ENCODE measurements at places on chromosomes 2 and 18.

DNA sequence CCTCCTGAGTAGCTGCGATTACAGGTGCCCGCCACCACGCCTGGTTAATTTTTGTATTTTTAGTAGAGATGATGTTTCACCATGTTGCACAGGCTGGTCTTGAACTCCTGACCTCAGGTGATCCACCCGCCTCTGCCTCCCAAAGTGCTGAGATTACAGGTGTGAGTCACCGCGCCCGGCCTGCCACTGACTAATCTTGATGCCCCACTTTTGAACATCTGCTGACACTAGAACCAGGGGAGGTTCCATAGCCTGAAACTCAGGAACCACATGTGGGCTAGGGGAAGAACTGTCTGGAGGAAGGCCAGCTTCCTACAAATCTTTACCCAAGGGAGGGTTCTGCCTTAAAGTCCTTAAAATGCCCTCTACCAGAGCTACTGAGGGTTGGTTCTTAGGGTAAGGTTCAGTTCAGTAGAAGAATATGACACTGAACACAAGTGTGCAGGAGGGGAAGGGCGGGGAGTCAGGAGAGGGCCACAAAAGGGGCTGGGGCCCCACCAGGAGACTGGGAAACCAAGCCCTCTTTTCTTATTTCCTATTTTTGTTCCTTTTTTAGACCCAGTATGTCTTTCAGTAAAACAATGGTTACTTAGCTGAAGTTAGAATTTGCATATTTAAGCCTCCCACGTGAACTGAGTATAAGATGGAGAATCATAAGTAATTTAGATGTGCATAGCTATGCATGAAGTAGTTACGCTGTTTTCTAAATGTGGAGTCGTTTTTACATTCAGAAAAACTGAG, 6.3 kb upstream of the RAB31 start:
- no peak for DNase-seq

- DNase-seq: no peak
These were observed 194.0 kb downstream of the DYSF start for GRCh38 chr2:71647356-71647755.

DNA sequence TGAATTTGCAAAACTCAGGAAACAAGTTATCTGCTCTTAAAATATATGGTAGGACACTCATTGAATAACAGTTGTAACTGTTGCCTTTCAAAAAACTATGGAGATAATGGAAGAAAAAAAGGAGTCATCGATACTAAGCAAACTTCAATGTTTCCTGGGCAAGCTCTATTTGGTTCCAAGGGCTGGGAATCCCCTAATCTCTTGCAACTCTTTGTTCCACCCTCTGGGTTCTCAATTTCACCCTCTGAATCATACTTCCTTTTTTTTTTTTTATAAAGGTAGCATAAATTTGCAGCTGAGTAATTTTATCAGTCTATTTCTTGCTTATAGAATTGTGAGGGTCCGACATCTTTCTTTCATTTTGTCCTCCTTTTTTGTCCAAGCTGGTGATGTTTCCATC, 36.7 kb downstream of the SLC9A4 start:
- no peak for DNase-seq

DNA sequence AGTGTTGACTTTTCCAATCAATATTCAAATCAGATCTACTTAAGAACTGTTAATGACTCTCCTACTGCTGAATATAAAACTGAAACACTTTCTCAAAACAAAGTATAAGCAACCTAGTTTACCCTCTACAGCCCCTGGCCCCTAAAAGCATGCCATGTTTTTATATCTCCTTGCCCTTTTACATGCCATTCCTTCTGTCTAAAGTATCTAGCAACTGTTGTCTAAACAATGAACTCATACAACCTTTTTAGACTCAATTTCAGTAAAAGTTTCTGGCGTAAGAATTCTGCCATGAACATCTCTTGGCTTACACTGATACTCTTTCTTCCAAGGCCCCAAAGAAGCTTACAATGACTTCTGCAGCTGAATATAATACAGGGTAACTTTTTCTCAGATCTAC, 47.8 kb upstream of the GPR75 start:
- DNase-seq: no peak

- no peak for DNase-seq
These were observed 59.6 kb downstream of the VIL1 start for GRCh38 chr2:218478544-218478943.

DNA sequence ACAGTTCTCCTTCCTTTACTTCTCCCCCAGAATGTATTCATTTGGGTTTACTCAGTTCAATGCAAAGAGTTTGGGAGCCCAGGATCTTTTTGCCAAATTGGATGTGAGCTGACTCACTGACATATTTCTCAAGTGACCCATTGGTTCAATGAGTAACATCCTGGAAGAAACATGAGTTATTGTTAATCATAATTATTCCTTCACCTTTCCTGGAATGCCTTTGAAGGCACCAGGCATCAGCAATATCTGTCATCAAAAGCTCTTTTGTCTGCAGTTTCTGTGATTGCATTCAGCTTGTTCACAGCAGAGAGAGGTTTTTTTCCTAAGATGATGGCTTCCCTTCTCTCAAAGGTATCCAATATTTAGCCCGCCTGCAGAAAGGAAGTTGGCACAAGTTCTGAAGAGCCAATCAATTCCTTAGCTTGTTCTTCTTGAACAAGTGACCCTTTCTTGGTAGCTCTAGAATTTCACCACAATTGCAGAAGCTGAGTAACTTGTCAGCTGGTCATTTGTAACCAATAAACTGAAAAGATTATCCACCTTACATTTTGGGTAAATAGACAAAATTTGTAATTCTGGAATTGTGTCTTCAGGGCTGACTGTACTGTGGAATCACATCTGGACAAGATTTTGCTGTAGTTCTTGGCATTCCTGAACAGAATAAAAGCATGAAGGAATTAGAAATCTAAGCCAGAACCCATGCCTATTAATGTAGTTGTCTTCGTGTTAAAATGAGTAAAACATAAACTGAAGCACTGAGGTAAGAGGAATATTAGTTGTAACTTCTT, 72.2 kb upstream of the TMEM17 start:
- no peak for DNase-seq

GRCh38 chr2:20648831-20649230, 2.1 kb downstream of the HS1BP3 start:
- DNase-seq: no peak

DNA sequence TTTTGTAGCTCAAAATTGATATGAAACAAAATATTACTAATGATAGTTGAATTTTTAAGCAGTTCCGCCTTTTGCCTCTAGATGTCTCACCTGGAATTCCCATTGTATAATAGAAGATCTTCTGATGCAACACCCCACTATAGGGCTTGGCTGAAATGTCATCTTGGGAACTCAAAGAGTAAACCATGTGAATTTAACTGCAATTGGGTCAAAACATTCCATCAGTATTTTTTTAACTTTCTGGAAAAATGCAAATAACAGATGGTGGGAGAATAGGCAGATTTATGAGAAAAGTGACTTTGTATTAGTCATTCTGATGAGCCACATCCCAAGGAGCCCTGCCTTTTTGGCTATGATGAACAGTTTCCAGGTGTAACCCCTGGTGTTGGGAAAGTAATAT, 489.9 kb downstream of the NYAP2 start:
- peak; percentile 23 for DNase-seq

DNA sequence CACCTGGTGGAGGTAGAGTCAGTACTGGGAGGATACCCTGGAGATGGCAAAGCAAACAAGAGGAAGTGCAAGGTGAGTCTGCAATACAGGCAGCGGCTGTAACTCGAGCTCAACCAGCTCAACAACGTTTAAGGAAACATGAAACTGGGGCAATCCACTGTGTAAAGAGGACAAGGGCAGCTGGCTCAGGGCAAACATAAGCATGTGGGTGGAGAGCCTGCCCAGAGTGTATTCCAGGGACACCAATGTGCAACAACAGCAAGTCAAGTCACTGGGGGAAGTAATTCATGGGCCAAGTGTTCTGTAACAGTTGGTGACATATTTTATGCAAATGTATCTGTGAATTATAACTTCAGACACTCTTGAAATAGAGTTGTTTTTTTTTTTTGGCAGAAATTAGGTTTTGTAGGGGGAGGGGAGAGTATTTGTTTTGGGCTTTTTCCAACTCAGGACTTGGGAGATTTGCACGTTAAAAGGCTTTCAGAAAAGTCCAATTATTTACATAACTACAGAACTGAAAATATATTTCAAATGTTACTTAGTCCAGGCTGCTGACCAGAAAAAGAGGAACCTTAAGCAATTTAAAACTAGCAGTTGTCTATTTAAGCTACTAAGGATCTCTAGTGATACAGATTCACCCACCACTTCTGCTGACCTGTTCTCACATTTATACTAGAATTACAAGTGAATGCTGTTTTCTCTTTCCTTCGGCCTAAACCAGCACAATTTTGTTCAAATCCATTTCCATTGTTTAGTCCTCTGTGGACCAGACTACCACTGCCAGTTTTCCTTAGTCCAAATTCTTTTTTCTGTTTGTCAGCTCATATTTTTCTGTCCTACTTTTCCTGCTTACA, 18.6 kb downstream of the NRXN1 start:
- no peak for DNase-seq

- DNase-seq: peak; percentile 95
These were observed 86.3 kb upstream of the NPAS2 start for GRCh38 chr2:100733391-100734187.

DNA sequence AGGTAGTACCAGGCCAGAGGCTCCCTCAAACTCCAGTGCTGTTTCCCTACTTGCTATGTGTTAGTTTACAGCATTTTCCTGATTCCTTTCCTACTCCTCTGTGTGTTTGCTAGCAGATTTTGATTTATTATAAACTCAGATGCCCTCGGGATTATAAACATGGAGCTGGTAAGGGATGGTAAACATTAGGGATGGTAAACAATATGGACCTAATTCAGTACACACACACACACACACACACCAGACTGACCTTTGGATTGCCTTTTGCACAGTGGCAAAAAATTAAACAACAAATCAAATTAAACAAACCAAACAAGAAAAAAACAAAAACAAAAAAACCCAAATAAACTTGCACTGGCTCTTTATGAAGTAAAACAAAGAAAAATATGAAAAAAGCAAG, 55.4 kb upstream of the ACVR1 start:
- DNase-seq: no peak

- DNase-seq: peak; percentile 81
These were observed 80.4 kb downstream of the EPB41L3 start for GRCh38 chr18:5463390-5463789.

DNA sequence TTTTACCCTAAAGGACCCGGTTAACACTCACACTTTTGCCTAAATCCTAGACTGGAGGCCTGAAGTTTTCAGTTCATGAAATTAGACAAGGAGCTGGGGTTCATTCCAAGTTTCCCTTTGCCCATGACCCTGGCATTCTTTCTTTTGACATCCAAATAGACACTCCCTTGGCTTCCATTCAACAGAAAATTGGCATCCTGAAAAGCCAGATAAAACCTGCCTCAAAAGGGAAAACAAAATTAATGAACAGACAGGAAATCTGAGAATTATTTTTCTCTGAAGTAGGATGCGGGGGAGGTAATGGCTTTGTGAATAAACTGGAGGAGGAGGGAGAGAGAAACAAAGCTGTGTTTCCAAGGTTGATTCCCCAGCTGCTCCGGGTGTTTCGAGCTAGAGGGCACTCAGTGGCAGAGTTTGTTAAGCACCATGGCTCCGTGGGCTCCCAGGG, 41.0 kb downstream of the SPP2 start:
- DNase-seq: no peak

- no peak for DNase-seq
These were observed 32.3 kb downstream of the STEAP3 start for GRCh38 chr2:119255760-119256581.

DNA sequence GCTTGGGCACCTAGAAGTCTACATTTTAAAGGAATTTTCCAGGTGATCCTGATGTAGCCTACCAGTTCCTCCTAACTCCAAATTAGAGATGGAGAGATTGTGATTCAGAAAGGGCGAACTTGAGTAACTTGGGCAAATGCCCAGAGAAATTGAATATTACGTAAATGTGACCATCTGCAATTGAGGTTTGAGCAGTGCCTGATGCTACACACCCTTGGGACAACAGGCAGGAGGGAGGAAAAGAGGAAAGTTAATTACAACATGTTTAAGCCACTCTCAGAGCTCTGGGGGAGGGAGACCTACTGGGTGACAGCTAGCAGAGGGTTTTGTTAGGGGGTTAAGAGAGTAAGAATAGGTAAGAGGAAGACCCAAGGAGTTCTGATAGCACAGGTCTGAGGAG, 208.9 kb downstream of the LPIN1 start:
- DNase-seq: peak; percentile 36

DNA sequence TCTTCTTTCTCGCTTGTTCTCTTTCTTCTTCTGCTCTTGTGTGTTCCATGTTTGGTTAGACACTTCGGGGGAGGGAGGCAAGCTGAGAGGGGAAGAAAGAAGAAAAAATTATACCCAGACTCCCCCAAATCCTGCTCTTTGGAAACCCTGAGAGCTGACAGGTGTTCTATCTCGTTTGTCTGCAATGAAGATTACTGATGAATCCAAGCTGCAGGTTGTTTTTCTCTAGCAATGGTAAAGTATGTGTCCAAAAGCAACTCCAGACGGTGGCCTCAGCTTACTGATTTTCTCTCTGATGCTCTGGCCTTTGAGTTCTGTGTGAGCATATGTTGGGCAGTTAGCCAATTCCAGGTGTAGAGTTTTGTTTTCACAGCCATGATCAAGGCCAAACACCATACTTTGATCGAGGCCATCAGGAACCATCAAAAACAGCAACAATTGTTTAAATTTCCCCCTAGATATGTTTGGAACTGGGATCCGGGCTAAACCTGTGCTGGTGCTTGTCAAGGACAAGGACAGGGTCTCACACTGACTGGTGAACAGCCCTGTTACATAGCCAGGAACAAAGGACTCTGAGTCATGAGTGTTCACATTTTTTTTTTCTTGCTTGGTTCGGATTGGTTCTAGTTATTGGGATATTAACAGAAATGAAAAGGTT, 142.0 kb downstream of the PRKCE start:
- DNase-seq: no peak

- DNase-seq: no peak
These were observed 80.3 kb upstream of the FZD7 start for GRCh38 chr2:201953396-201953795.

DNA sequence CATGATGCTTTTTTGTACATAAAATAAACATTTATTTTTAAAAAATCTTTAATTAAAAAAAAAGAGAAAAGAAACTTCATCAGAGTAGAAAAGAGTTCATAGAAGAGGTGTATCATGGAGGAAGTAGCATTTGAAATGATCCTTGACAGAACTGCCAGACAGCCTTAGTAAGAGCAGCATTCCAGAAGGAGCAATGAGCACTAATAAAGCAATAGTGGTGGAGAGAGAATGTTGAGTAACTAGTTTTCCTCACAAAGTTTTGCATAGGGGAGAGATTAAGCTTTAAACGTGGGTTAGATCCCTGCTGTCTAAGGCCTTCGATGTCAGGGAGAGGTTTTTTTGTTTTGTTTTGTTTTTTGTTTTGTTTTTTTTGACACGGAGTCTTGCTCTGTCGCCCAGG, 29.8 kb upstream of the METTL21A start:
- no peak for DNase-seq

- no peak for DNase-seq
These were observed 4.2 kb downstream of the ALPI start for GRCh38 chr2:232460171-232460570.
